ENCODE measurements at places on chromosomes 11 and 22.

DNA sequence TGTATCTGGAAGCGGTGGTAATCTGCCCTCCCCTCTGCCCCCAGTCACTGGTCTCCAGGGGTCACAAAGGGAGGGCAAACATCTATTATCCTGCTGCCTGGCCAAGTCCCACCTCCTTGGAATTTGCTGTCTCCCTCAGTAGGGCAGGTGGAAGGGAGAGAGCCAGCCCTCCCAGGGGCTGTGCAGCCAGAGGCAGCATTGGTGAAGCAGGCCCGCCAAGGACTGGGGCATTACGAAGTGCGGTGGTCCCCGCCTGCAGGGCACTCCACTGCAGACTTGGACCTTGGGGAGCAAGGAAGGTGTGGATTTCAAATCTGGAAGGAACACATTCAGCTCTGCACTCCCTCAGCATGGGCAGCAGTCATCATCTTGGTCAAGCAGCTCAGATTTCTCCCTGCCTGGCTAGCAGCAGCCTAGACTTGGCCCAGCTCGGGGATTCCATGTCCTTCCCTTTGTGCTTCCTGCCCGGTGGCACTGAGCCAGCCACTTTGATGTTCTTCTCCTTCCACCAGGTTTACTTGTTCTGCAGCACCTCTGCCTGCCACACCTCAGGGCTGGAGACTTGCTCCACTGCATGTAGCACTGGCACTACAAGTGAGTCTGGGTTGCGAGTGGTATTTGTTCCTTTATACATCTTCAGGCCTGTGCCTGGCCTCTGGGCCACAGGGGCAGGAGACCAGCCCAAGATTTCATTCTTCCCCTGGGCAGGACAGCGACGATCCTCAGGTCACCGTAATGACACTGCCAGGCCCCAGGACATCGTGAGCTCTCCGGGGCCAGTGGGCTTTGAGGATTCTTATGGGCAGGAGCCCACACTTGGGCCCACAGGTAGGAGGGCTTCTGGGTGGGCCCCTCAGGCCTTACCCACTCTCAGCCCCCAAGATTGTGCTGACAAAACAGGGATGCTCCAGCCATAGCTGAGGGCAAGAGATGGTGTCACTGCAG, 7.4 kb downstream of the ZP1 start:
- DNase-seq, result no peak

- DNase-seq, result no peak
Observed at GRCh38 chr11:82837650-82838049, 62.6 kb downstream of the PRCP start.

GRCh38 chr11:114891911-114892310, 213.6 kb downstream of the NXPE2 start:
- no peak for DNase-seq

DNA sequence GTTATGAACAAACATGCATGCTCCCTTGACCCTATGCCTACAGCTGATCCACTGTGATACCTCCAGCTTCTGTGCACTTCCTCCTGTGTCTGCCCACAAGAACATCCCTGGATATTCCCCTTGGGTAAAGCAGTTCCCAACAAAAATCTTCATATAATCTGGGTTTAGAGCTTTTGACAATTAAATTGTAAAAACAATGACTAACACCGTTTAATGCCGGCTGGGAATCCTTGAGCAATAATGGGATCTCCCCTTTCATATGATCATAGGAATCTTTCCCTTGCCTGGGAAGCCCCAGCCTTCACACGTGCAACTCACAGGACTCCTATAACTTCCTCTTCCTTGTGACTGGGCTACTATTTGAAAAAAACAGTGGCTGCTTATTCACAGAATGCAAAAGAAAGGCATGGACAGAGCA, 6.3 kb upstream of the ZC3H12C start:
- peak; percentile 38 for DNase-seq

DNA sequence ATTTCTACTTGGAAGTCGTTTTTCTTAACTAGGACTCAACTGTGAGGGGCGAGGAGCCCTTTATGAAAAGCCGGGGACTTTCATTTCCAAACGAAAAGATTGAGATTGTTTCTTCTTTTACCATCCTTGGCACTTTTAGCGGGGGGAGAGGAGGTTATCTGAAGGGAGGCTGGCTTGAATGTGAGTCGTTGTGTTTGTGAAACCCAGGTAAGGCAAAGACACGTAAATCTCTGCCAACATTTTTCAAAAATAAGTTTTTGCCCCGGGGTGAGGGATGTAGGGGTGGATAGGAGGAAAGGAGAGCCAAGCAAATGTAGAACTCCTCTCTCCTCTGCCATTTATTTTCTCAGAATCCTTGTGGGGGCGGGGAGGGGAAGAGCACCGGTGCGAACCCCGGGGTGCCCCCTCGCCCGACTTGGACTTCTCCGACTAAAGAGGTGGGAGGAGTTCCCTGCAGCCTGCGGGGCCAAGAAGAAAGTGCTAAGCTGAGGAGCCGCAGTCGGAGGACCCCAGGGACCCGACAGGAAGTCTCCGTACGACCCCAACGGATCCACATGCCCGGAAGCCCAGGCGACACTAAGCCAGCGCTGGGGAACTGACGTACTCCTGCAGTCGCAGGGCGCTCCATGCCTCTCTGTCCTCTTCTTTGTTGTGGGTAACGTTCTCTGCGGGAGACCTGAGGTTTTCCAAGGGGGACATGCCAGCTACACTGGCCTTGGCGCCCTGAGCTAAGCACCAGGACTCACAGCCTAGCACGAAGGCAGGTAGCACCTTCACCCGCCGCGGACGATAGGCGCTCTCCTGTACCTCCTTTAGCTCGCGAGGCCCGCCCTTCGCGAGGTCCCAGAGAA, 2.4 kb upstream of the WT1 start:
- DNase-seq, result no peak

GRCh38 chr11:66011239-66011784, 496 bp upstream of the CST6 start:
- peak; percentile 53 for DNase-seq

DNA sequence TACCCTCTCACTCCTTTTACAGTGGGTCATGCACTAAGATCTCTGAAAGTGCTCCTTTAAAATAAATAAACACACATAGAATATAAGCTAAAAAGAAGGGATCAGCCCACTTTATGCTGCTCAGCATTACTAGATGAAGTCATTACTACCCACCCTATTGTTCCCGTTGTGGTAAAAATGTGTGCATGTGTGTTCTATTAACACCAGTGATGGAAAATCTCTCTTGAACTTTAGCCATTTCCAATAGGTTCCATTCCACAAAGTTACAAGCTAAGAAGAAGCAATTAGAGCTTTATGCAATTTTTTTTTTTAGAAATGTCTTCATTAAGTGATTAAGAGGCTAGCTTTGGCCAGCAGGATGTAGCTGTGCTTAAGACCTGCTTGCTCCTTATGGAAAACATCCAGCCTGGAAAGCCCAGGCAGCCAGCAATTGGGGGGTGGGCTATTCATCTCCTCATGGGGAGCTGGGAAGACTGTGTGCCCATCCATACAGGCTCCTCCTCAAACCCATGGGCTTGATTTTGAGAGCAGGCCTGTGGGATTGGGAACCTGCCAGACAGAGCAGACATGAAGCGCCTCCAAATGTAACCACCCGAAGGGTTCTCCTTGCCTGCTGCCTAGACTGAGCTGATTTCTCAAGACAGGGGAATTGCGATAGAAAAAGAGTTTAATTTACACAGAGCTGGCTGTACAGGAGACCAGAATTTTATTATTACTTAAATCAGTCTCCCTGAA, 92.9 kb upstream of the PARVA start:
- DNase-seq, result peak; percentile 88

GRCh38 chr22:36808721-36809344, 8.0 kb downstream of the PVALB start:
- no peak for DNase-seq

DNA sequence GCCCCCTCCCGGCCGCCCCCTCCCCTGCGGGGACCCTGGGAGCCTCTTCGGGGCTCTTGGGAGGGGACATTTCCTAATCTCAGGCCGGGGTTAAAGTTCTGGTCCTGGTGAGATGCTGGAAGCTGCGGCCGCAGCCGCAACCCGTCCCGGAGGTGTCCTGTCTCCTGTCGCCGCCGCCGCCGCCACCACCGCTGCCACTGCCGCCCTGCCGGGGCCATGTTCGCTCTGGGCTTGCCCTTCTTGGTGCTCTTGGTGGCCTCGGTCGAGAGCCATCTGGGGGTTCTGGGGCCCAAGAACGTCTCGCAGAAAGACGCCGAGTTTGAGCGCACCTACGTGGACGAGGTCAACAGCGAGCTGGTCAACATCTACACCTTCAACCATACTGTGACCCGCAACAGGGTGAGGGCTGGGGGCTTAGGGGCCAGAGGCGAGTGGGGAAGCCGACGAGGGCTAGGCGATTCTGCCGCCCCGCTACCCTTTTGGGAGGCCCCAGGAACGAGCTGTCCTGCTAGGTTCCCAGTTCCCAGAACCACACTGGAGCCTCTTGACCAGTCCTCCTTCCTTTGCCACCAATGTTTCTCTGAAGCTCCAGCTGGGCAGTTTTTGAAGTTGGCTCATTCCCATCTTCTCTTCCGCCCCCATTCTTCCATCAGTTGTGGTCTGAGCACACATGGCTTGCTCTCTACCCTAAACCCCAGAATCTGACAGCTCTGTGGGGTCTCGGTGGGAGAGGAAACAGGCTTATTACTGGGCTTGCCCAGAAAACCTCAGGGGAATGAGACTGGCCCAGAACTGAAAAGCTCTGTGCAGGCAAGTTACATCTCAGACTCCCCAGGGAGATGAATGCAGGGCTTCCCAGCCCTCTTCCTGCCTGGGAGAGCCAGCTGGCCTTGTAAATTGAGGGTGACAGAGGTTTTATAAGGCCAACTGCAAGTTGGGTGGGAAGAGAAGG, 781 bp downstream of the SIDT2 start:
- peak; percentile 54 for DNase-seq

All from fibroblast of upper back skin (primary cell).